ENCODE measurements at places on chromosomes 7 and 10. TPM values are rescaled to one million over a fixed set of nuclear protein-coding genes. Genes with fewer than 3 reads are reported as not detected.

MKI67 gene
- total RNA-seq, result 0.50 TPM

FKBP6 gene
- total RNA-seq, result not detected

XRCC2 gene
- total RNA-seq, result 0.31 TPM

AKR1C3 gene
- total RNA-seq, result 91.3 TPM

MACC1 gene
- 0.16 TPM for total RNA-seq

CNNM1 gene
- total RNA-seq, result 0.15 TPM

MEST gene
- total RNA-seq, result 68.0 TPM

- DNase-seq, result peak; percentile 47
These were observed 164.4 kb downstream of the SVIL start for GRCh38 chr10:29470355-29470705.

- DNase-seq, result peak; percentile 65
These were observed 8.0 kb upstream of the GRK5 start for GRCh38 chr10:119199231-119199992.

GRCh38 chr7:130441408-130441869 is 623 bp upstream of the CEP41 start:
- DNase-seq, result no peak

DNA sequence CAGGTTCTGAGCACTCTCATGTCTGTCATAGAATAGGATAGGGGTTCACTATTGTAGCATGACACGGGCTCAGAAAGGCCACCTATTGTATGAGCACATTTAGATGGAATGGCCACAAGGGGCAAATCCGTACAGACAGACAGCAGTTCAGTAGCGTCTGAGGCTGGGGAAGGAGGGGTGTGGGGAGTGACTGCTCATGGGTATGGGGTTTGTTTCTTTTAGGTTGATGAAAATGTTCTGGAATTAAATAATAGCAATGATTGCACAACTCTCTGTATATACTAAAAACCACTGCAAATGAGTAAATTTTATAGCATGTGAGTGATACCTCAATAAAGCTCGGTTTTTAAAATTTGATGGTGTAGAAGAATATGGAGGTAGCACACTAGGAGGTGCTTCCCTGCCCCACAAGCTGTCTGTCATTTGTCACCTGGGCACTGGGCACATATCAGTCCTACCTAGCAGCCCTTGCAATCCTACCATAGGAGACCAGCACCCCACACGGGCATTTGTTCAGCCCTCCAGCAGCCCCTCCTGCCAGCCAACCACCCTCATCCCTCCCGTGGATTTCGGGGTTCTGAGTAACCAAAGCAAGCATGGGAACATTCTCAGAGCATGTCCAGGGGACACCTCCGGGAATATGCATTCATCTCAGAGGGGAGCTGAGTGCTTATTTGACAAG is 35.2 kb downstream of the KCNMA1 start:
- no peak for DNase-seq

GRCh38 chr10:45058992-45059561 is 58.4 kb downstream of the ZNF22 start:
- no peak for DNase-seq

DNA sequence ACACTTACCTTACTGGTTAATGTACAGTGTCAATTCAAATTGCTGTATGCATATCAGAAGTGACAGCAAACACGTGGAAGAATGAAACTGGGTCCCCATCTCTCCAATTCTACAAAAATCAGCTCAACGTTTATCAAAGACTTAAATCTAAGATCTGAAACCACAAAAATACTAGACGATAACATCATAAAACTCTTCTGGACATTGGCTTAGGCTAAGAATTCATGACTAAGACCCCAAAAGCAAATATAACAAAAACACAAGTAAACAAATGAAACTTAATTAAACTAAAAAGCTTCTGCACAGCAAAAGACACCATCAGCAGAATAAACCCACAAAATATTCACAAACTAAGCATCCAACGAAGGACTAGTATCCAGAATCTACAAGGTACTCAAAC is 35.9 kb upstream of the PFKP start:
- DNase-seq, result no peak
